SK-MEL-5 (cell line): ENCODE measurements at places on chromosomes 11 and 22. TPM values are rescaled to one million over a fixed set of nuclear protein-coding genes. Genes with fewer than 3 reads are reported as not detected.

DNA sequence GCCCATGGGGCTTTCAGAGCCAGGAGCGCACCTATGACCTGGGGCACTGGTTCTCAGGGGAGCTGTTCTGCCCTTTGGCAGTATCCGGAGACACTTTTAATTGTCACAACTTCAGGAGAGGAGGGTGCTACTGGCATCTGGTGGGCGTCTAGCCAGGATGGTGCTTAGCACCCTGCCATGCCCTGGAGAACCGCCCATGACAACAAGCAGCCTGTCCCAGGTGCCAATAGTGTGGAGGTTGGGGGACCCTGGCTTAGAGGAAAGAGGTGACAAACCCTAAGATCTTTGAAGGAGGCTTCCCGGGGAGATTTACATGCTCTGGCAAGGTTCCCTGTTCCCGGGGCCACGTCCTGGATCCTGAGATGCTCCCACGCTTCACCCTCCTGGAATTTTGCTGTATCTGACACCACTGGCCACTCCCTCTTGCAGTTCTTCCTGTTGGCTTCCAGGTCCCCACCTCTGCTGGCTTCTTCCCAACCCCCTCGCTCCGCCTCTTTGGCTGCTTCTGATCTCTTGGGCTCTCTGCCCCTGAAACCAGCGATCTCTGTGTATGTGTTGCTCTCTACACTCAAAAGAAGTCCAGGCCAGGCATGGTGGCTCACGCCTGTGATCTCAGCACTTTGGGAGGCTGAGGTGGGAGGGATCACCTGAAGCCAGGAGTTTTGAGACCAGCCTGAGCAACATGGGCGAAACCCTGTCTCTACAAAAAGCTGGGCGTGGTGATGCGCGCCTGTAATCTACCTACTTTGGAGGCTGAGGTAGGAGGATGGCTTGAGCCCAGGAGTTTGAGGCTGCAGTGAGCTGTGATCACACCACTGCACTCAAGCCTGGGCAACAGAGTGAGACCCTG lies 31.1 kb downstream of the FADS3 start:
- DNase-seq: peak; percentile 32

DNA sequence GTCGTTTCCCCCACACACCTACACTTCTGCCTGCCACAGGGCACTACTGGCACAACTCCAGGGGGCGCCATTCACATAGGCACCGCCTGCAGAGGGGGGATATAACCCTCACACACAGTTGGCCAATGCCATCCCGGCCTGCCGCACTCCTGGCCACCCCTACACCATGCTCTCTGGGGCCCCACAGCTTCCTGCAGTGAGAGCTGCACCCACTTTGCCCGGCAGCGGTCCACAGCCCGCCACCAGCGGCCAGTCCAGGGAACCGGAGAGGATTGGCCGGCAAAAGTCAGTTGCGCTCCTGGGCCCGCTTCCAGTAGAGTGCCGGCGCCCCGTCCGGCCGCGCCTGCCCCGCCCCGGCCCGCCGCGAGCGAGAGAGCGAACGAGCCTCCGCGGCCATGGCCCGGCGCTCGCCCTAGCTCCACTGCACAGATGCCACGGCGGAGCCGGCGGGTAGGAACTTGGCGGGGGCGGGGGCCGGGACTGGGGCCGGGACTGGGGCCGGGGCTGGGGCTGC lies 25.6 kb upstream of the SUSD2 start:
- DNase-seq: peak; percentile 47

GRCh38 chr11:81897639-81898038 lies 836.0 kb downstream of the FAM181B start:
- DNase-seq: no peak

- peak; percentile 82 for DNase-seq
Observed at GRCh38 chr11:130916238-130916855, at the start of gene SNX19. TSS of gene SNX19 (minus strand) at chr11:130916479. CDS start at chr11:130915939, 540 bp downstream.

- DNase-seq: no peak
Observed at GRCh38 chr22:19405652-19406051, 25.9 kb downstream of the HIRA start.

DNA sequence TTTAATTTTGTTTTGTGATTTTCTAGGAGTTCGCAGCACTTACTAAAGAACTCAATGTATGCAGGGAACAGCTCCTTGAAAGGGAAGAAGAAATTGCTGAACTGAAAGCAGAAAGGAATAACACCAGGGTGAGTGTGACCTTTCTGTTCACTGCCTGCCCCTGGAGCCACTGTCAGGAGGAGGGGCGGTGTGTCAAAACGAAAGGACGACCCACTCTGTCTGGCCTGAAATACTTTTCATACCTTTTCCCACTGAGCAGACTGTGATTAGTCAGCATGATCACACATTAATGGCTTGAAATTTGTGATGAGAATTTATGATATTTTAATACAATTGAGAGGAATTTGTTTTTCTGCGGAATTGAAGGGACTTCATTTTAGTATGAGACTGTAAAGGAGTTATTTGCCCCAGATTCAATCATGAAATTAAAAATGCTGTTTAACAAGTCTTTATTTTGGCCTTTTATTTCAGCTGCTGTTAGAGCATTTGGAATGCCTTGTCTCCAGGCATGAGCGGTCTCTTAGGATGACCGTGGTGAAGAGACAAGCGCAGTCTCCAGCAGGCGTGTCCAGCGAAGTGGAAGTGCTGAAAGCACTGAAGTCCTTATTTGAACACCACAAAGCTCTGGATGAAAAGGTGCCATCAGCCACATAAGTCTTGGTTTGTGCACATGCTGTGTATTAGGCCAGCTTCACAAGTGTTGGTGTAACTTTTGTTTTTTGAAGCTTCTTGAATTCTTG lies 54.1 kb downstream of the PPFIA1 start:
- DNase-seq: peak; percentile 48

DNA sequence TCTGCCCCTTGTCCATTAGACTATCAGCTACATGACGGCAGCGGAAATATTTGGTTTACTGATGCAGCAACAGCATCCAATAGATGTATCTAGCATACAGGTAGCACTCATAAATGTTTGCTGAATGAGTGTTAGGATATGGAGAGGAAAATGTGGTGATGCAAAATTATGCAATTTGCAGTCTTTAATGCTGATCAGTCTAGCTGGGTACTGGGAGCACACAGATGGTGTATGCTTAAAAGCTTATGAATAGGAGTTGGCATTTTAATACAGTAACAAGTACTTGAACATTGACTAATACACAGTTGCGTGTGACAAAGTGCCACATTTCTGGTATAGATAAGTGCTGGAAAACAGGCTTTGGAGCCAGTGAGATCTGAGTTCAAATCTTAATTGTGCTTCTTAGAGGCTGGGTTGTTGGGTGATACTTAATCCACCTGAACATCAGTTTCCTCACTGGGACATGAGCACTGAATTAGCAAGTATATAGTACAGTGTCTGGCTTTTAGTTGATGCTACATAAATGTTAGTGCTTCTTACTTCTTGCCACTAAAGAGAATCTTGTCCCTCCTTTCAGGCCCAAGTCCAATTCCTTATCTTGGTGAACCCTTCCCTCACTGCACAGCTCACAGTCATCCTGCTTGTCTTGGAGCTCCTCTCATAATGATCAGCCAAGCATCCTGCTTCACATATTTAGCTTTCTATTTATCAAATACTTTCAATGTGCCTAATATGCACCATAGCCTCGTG lies 99.6 kb downstream of the TIMP3 start:
- no peak for DNase-seq

DNA sequence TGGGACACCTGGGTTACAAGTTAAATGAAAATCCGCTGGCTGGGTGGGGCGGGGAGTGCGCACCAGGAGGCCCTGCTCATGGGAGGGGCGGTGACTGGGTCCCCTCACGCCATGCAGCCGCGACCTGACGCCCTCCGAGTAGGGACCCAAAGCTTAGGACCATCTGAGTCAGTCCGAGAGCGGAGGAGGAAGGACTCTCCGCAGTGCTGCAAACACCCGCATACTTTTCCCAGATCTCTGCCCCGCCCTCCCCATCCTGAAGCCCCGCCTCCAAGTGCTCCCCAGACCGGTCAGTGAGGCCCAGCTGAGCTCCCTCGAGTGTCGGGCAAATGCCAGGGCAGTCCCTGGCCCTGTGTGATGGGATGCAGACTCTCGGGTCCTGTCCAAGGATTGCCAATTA lies 6.6 kb upstream of the FLI1 start:
- DNase-seq: no peak

DNA sequence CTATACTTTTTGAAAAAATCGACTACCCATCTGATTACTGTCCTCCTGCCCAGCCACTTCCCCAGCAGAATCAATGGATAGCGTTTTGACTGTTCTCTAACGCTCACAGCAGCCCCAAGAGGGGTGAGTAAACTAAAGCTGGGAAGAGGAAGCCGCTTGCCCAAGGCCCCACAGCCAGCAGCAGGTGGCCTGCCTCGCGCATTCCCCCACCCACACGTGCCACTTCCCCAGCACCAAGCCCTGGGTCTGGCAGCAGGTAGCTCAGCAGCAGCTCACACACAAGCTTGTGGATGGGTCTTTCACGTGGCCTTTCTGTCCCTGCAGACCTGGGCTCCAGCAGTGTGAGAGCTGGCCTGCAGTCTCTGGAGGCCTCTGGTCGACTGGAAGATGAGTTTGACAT lies 34.3 kb downstream of the TOM1 start:
- no peak for DNase-seq

GRCh38 chr11:65540290-65541092 lies 15.6 kb downstream of the SCYL1 start:
- DNase-seq: peak; percentile 83

DNA sequence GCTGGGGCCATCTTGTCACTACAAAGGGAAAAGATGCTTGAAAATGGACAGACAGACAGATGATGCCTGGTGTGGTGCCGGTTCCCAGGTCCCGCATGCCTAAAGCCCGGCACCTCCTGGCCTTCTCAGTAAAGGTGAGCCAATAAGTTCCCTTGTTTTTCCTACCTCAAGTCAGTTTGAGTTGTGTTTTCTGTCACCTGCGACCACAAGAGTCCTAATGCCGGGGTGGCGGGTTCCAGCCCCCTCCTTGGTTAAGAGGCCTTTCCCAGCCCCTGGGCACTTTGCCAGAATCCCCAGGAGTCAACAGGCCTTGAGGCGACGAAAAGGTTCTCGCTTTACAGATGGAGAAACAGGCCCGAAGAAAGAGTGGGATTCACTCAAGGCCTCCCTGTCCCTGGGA lies 9.0 kb downstream of the FGF19 start:
- no peak for DNase-seq

- no peak for DNase-seq
Observed at GRCh38 chr11:61133145-61133544, 28.1 kb downstream of the VPS37C start.

- DNase-seq: no peak
Observed at GRCh38 chr22:27883656-27884350, 35.3 kb downstream of the PITPNB start.

GRCh38 chr11:30876663-30877396 lies 290.7 kb upstream of the MPPED2 start:
- DNase-seq: no peak

DNA sequence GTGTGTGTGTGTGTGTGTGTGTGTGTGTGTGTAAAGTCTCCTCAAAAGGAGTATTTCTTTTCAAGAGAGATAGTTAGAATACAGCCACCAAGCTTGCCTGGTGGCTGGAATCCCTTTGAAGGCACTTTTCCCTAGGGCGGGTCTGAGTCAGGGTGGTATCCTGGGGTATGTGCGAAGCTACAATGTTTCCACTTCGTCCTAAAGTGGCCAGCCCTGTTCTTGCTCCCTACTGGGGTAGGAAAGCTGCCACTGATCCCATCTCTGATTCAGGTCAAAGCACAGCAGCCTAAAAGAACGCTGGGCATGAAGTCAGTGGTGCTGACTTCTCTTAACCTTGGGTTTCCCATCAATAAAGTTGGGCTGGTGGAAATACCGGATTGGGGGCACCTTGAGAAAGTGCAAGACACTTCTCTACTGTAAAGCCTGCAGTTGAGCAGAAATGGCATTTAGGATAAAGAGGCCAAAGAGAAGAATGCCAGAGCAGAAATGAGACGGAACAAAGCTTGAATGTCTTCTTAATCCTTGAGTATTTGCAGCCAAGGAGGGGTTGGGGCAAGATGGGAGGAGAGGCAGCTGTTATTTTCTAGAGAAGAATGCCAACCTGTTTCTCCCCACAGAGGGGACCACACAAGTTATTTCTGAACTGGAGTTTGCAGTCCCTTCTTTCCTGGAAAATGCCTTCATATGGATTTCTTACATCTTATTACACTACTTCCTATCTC lies 35.3 kb downstream of the ZNRF3 start:
- DNase-seq: no peak

GRCh38 chr11:75389925-75390324 lies 9.4 kb upstream of the RPS3 start:
- no peak for DNase-seq

- DNase-seq: no peak
Observed at GRCh38 chr22:45696227-45696626, 24.6 kb downstream of the ATXN10 start.

GRCh38 chr11:112882494-112883381 lies 78.5 kb upstream of the NCAM1 start:
- DNase-seq: no peak

- no peak for DNase-seq
Observed at GRCh38 chr22:45629469-45630089, 42.1 kb upstream of the ATXN10 start.

- no peak for DNase-seq
Observed at GRCh38 chr11:130420478-130421198, 7.8 kb downstream of the ADAMTS8 start.

- no peak for DNase-seq
Observed at GRCh38 chr11:12628314-12628713, 45.9 kb upstream of the TEAD1 start.

DNA sequence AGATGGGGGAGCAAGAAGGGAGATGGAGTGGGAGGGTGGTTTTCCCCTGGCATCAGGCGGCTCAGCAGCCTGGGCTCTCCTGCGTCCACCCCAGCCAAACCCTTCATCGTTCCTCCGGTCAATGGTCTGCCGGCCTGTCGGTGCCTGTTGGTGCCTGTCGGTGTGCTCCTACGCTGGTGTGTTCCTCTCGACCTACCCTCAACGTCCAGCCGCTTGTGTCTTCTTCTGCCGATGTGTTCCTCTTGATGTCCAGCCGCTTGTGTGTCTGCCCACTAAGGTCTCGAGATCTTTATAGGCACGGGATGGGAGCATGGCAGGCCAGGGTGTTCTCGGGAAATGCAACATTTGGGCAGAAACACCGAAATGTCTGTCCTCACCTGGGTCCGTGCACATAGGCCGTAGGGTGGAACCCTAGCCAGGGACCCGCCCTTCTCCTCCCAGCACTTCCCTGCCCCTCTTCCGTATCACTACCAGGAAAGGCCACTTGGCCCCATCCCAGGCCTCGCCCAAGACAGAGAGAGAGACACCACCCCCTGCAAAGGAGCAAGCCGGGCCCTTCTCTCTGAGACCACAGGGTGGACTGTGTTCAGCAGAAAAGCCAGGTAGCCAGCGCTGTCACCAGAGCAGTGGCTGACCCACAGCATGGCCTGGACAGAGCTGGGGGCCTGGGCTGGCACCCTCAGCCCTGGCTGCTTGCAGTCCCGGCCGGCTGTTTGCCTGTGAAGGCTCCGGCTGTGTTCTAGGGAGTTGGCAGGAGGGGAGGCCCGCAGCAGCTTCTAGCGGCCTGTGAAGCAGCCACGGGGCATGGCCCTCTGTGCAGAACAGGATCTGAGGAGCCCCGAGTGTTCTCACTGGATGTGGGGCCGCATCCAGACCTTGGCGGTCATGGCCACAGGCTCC lies 61.6 kb upstream of the KCNQ1OT1 start:
- no peak for DNase-seq

GRCh38 chr11:75337195-75337654 lies 14.2 kb downstream of the ARRB1 start:
- peak; percentile 50 for DNase-seq

The ART5 gene
- total RNA-seq: not detected in 2 replicates

The ISX gene
- not detected in 2 replicates for total RNA-seq

The NXPE2 gene
- not detected in 2 replicates for total RNA-seq

The OR4D10 gene
- total RNA-seq: not detected in 2 replicates

The TBX10 gene
- total RNA-seq: not detected in 2 replicates

The SULT4A1 gene
- 1.8 and 2.0 TPM in 2 replicates for total RNA-seq

The FOLR1 gene
- total RNA-seq: not detected in 2 replicates
